ENCODE measurements at places on chromosomes 6 and 20.

DNA sequence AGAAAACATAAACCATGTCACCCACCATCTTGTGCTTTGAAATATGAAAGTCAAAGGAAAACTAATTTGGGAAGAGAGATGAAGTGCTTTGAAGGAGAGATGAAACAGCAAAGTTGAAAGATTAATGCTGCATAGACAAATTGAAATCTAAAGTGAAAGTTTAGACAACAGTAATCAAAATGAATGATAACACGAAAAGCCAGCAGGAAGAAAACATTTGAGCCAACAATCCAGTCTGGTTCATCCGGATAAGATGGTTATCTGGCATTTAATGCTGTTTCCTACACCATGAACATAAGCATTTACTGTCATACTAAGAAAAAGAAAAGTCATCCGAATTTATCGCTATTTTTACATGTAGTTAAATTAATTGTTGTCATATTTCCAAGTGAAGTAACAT, 595 bp downstream of the HAO1 start:
- no peak for DNase-seq
- H3K4me3 ChIP-seq, result no peak overlapping the region
- H3K27ac ChIP-seq, result no peak overlapping the region
- no peaks in the 10 kb centered on the region for H3K27me3 ChIP-seq

DNA sequence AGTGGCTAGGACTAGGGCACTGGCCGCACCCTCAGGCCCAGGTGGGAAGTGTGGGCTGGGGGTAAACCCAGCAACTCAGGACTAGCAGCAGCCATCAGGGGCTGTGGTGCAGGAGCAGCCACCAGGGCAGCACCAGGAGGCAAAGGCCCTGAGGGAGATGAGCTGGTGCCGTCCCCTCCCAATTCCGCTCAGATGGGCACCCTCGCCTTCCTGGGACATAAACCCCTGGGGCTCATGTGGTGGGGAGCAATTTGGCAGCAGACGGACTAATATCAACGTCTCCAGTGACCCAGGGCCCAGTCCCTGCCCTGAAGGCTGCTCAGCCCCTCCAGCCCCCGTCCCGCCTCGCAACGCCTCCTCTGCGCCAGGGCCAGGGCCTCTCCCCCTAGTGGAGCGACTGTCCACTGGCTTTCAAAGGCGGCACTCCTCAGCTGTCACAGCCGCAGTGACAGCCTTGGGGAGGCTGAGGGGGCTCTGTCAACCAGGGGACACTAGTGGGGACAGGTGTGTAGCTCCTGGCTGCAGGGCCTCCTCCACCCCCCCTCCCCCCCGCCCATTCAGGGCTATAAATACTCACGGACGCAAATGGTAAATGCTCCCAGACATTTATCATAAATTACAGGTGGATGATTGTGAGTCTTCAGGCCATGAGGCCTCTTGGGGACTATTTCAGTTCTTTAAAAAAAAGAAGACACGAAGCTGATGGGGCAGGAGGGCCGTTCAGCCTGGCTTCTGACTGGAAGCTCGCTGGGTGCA, 349.9 kb downstream of the ZFAND3 start:
- H3K4me1 ChIP-seq, result no peaks in the 10 kb centered on the region
- no peak overlapping the region for H3K27ac ChIP-seq
- no peak for DNase-seq
- no peaks in the 10 kb centered on the region for H3K36me3 ChIP-seq

GRCh38 chr20:17189976-17190695, 36.7 kb upstream of the PCSK2 start:
- H3K4me1 ChIP-seq, result no peaks in the 10 kb centered on the region
- H3K27ac ChIP-seq, result no peak overlapping the region
- no peak for DNase-seq
- no peaks in the 10 kb centered on the region for H3K27me3 ChIP-seq

DNA sequence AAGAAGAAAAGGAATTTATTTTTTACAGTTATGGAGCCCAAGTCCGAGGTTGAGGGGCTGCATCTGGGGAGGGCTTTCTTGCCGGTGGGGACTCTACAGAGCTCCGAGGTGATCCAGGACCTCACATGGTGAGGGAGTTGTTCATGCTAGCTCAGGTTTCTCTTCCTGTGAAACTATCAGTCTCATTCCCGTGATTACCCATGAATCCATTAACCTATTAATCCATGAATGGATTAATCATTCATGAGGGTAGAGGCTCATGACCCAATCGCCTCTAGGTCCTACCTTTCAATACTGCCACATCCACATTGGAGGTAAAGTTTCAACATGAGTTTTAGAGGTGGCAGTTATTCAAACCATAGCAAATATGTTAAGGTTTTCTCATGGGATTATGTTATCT, 3.8 kb downstream of the DSE start:
- no peaks in the 10 kb centered on the region for H3K27me3 ChIP-seq
- DNase-seq, result no peak
- H3K4me1 ChIP-seq, result peaks cover 49% of the 10 kb centered on the region
- H3K36me3 ChIP-seq, result peaks cover 7% of the 10 kb centered on the region

DNA sequence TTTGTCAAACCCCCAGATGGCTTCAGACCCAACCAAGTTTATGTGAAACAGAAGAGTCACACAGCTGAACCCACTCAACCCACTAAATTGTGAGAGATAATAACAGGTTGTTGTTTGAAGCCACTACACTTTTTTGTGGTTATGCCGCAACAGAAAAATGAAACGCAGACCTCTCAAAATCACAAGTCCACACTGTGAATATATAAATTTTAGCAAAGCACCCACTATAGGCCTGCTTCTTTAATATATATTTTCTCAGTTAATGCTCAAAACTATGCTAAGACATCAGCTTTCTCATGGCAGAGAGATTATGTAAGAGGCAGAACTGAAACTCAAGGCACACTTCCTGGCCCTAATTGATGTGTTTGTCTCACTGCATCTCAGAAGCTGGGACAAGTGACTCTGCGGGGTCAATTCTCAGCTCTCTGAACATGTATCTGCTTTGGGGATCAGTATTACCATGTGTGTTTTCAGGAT, 27.7 kb downstream of the MAP3K5 start:
- DNase-seq, result peak; percentile 59
- peaks cover 84% of the 10 kb centered on the region for H3K4me1 ChIP-seq
- peak overlapping the region; percentile 43 for H3K4me3 ChIP-seq
- no peaks in the 10 kb centered on the region for H3K27me3 ChIP-seq
- H3K27ac ChIP-seq, result peak overlapping the region; percentile 62

- no peaks in the 10 kb centered on the region for H3K27me3 ChIP-seq
- no peak overlapping the region for H3K27ac ChIP-seq
- no peaks in the 10 kb centered on the region for H3K4me1 ChIP-seq
- H3K4me3 ChIP-seq, result no peak overlapping the region
- DNase-seq, result no peak
Observed at GRCh38 chr20:2230726-2231488, 64.9 kb upstream of the TGM3 start.
